ENCODE measurements at places on chromosomes 13 and 19.

DNA sequence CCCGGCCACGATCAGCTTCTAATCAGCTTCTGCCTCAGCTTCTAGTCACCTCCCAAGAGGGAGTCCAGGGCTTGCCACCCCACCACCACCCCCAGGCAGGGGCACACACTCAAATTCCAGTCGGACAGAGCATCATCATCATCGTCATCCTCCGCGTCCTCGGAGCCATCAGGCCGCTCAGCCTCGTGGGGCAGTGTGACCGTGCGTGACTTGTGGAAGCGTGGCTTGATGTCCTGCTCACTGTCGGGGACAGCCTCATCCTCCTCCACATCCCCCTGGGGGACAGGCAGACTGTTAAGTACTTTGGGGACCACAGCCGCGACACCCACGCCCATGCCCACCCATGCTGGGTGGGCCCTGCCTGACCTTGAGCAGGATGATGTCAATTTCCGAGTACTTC, 12.5 kb downstream of the TNPO2 start:
- no peak for DNase-seq

- no peak for DNase-seq
Measured at GRCh38 chr19:7272856-7273578, 21.2 kb downstream of the INSR start.

- no peak for DNase-seq
Measured at GRCh38 chr19:40162104-40162503, 29.1 kb upstream of the MAP3K10 start.

DNA sequence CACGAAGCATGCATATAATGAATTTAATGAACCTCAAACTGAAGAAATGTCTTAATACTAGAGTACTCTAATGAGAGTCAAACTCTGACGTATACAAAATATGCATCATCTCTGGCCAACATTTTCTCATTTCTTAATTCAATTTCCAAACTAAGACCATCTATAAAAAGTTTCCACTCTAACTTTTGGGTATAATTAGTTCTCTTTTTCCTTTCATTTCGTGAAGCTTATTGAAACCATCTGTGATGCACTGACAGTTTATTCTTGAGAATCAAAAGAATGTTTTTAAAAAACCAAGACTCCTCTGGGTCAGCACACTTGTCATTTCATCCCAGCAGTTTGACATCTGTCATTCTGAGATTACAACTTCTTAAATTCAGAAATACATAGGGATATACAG, 90.0 kb downstream of the CAB39L start:
- DNase-seq, result no peak

- no peak for DNase-seq
Measured at GRCh38 chr19:35120492-35120891, 4.9 kb downstream of the FXYD3 start.

- DNase-seq, result no peak
Measured at GRCh38 chr13:27541386-27541785, 78.9 kb downstream of the LNX2 start.

- no peak for DNase-seq
Measured at GRCh38 chr13:73142071-73142470, 83.3 kb downstream of the KLF5 start.

- DNase-seq, result no peak
Measured at GRCh38 chr19:15412832-15413231, 6.0 kb downstream of the AKAP8L start.

DNA sequence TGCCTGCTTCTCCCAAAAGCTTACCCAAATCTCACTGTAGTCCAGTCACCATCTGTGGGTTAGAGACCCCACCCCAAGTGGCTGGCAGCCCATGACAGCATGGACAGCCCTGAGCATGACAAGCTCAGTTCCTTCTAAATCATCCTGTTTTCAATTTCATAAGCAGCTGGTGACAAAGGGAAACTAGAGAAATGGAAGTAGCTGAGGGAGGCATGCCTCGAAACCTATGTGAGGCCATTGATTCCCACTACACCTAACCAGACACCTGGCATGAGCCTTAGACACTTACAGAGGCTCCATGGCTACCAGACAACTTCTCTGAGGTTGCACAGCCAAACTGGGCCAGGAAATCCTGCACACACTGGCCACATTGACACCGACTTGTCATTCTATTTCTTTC, 56.2 kb downstream of the ABCC4 start:
- DNase-seq, result no peak

GRCh38 chr19:4910594-4911281, 1.4 kb downstream of the UHRF1 start:
- DNase-seq, result no peak

- DNase-seq, result no peak
Measured at GRCh38 chr13:48726711-48727110, 73.0 kb downstream of the CYSLTR2 start.

DNA sequence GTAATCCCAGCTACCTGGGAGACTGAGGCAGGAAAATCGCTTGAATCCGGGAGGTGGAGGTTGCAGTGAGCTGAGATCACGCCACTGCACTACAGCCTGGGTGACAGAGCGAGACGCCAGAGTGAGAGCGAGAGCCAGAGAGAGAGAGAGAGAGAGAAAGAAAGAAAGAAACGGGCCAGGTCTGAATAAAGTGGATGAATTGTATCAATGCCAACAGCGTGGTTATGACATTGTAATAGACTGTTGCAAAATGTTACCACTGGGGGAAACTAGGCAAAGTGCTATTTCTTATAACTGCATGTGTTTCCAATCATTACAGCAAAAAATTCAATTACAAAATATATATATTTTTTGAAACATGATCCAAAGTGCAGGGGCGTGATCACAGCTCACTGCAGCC, 11.8 kb upstream of the BTBD2 start:
- no peak for DNase-seq

DNA sequence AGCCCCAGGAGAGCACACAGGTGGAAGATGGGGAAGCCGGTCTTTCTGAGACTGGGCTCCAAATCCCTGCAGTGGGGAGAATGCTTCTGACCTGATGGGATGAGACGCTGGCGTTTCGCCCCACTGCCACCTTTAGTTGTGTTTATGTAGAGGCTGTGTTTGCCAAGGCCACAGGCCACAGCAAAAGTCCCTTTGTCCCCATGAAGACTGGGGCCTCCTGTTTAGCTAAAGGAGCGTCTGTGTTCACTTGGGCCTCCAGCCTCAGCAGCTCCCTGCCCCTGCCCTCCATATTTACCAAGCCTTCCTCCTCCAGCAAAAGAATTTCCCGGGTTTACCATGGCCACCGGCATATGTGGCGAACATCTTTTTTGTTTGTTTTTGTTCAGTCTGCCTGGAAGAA, 10.4 kb upstream of the KLK14 start:
- no peak for DNase-seq

DNA sequence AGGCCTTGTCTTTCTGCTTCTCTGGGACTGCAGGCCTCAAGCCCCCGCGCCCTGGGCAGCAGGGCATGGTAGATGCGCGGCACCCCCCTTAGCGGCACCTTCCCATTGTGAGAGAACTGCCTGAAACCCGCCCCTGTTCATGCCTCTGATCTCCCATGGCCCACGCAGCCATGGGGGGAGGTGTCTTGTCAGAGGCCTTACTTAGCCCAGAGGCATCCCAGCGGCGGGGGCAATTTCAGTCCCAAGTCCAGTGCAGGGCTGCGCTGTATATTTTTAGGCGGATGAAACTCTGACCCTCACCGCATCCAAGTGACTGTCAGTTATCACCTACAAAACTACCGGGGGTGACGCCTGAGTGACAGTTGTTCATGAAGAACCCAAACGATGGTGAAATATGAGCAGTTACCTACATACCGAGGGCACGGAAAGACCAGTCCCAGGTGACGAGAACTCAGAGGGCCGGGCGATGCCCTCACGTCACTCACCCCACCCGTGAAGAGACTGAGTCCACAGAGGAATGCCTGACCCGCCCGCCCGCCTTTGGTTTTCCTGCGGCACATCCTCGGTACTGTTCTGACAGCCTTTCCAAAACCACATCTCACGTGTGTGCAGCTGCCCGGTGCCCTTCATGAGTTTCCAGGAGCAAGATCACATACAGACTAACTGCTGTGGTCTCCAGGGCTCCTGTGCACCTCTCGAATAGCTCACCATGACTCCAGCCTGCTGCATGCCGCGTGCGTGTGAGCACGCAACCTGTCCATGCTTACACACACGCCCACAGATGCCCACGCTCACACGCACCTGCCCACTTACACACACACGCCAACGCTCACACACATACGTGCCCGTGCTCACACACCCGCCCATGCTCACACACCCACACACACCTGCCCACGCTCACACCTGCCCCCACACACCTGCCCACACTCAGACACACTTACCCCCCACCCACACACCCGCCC, 14.4 kb downstream of the IL17D start:
- no peak for DNase-seq

DNA sequence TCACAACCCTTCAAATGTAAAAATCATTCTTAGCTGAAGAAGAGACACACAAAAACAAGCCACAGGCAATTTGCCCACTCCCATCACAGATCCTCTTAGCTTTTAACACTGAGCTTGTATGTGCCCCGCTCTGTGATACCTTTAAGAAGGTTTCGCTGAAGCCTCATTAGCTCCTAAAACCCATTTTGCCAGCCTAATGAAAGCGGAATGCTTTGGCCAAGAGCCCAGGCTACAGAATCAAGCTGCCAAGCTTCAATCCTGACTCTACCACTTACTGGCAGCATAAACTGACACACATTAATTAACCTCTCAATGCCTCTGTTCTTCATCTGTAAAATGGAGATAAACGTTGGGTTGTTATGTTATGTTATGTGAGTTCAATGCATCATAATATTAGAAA, 10.5 kb downstream of the ZNF112 start:
- DNase-seq, result no peak

- no peak for DNase-seq
Measured at GRCh38 chr13:113902481-113902880, 38.6 kb upstream of the GAS6 start.

GRCh38 chr13:37382146-37382545, 216.4 kb downstream of the POSTN start:
- DNase-seq, result no peak

DNA sequence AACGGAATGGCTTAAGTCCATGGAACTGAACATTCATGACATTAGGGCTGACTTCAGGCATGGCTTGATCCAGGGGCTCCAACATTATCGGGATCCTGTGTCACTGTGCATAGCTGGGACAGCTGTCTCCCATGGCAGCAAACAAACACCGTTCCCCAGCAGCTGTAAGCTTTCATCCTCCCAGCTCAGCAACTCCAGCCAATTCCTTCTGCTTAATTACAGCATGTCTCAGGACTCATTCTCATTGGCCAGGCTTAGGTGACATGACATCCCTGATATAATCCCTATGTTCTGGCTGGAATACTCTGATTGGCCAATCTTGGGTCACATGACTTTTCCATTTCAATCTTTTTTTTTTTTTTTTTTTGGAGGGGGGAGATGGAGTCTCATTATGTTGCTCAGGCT, 10.9 kb upstream of the TLE5 start:
- no peak for DNase-seq

DNA sequence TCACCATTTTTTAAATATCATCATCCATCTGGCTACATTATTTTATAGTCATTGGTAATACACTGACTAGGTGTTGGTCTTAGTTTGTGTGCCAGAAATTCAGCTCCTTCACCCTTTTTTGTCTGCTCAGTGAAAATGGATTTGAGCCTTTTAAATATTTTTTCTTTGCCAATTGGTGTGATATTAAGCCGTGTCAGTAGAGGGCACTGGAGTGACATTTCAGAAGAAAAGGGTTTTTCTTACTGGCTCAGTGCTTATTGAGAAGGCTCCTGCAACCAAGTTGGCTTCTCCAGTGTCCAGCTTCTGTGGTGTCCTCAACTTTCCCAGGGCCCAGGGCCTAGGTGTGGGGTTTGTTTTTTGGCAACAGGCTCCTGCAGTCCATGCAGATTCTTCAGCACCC, 546.6 kb downstream of the DACH1 start:
- no peak for DNase-seq

DNA sequence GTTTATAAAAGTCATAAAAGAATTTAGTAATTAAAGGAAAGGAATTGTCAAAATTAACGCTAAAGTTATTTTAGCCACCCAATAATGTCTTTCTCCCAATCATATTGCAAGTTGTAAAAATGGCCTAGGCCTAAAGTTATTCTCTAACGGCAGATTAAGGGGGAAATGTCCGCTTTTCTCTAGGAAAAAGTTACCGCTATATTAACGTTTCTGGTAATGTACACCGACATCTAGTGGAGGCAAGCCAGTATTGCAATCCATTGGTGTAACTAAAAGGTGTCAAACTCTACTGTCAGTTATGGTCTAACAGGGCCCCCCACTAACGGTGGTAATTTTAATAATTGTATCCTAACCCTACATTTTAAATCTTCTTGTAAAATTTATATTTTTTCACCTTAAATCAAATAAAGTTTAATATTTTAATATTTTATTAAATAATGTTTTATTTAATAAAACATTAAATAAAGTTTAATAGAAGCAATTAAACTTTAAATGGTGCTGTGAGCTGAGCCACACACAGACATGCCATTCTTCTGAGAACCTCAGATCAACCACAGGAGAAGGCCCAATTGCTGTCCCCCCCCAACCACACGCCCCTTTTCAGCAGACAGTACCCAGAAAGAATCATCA, 35.9 kb upstream of the ZSCAN5A start:
- DNase-seq, result no peak

- no peak for DNase-seq
Measured at GRCh38 chr13:30821421-30821820, 84.7 kb upstream of the MEDAG start.

GRCh38 chr19:38989066-38989605, 13.6 kb upstream of the FBXO17 start:
- DNase-seq, result no peak

DNA sequence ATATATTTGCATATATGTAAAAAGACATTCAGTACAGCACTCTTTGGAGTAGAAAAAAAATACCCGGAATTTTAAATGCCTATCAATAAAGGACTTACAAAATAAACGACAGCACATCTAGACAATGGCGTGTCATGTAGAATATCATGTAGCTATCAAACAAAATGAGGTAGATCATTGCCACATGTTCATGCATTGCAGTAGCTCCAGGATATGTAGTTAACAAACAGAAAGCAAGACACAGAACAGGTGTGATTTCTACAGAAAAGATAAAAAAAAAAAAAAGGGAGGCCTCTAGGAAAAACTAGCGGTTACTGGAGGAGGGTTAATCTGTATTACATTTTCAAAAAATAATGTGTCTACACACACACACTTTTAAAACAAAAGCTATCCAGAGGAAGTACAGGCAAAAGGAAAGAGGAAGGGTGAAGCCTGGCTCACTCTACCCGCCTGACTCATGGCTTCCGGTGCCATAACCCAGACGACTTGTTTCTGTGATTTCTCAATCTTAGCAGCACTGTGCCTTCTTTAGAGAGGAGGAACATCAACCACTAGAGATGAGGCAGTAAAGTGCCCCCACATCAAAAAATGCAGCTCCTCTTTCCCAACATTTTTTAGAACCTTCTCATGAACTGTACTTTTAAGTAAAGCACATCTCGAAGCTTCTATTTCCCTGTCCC, 6.9 kb downstream of the KCTD12 start:
- DNase-seq, result peak; percentile 15

DNA sequence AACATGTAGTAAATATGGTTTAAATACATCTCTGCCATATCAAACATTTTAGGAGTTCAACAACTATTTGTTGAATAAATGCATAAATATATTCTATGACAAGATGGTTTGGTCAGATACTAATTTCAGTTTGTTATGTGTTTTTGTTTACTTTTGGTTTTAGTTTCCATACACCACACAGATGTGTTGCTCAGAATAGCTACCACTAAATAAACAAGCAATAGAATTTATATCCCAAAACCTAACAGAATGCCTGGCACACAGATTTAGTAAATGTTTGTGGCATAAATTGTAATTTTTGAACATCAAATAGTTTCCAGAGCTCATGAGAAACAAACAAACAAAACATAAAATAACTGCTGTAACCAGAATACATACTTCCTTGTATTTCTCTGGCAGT, 126.8 kb upstream of the ATXN8OS start:
- no peak for DNase-seq

- DNase-seq, result no peak
Measured at GRCh38 chr19:46022431-46023310, at the start of gene PGLYRP1. Gene PGLYRP1, minus strand, starts transcription at chr19:46023053. Its CDS starts 32 bp downstream, at chr19:46023021.
